ENCODE measurements at places on chromosomes 7 and 10.

GRCh38 chr10:114259824-114260223, 20.8 kb downstream of the VWA2 start:
- DNase-seq, result no peak

- DNase-seq, result no peak
Measured at GRCh38 chr10:106815427-106816043, 349.0 kb downstream of the SORCS1 start.

- DNase-seq, result no peak
Measured at GRCh38 chr7:9657257-9657656, 1223.8 kb downstream of the NXPH1 start.

- no peak for DNase-seq
Measured at GRCh38 chr7:3043544-3044371, at the start of gene CARD11. CARD11 (minus strand) TSS chr7:3043867; CDS start chr7:2958506, 85,361 bp downstream.

- no peak for DNase-seq
Measured at GRCh38 chr10:86023931-86024280, 342.7 kb downstream of the GRID1 start.

DNA sequence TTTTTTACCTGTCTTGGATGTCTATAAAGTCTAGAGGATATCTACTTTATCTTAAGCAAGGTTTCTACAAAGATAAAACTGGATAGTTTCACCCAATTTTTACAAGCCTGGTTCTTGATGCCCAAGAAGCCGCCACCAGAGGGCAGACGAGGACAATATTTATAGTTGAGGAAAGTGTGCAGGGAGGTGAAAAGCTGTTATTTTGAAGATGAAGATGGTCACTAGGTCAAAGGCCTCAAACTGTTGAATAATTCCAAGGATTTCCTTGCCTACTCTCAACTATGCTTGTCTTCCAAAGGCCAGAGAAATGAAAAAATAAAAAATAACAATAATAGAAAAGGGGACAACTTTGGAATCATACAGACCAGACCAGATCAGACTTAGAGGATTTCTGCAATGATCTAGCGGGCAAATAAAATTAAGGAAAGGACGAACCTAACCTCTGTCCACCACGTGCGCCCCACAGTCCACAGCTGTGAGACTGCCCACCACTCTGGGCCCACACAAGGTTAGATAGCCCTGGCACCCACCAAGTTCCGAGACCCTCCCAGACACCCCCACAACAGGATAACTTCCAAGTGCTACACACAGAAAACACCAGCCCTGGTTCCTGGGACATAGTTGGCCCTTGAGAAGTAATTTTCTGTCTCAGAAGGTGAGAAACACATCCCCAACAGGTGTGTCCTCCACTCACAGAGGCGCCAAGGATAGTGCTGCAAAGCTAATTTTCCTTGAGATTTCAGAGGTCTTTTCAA, 2.8 kb downstream of the PKD1L1 start:
- peak; percentile 71 for DNase-seq

DNA sequence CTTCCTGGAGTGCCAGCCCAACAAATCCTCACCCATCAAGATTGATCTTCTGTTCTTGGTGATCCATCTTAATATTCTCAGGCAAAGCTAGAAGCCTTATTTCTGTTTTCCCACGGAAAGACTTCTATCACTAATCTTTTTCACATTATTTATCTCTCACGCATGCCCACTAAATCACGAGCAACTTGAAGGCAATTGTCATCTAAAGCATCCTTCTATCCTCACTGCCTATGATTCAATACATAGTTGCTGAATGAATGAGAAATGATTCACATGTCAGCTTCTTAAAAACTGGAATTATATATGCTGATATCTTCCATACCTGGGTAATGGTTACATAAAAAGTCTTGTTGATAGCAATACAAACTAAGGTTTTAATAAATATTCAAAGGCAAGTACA, 12.6 kb upstream of the COL1A2 start:
- DNase-seq, result no peak

DNA sequence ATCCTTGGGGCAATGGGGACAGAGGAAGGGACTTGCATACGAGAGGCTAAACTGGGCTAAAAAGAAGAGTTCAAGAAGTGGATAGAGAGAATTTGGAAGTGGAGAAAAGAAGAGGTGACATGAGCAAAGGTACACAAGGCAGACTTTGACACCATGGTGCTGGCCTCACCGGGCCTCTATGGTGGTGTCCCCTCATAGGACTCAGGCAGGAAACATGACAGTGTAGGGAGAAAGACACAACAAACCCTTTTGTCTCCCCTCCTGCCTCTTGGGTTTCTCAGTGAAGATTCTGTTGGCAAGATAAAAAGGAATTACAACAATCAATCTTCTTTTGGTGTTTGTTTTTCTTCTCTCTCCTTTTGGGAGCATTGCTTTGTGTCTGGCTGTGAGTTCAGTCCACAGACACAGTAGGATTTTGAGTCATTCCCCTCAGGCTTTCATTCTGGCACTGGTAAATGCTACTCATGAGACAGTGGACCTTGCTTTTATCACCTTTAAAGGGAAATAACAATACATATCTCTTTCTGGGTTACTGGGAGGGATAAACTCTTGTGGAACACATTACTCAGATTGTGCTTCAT, 827.7 kb downstream of the TNS3 start:
- DNase-seq, result no peak

Data from NCI-H460 (cell line).